ENCODE measurements at places on chromosomes 3 and 15.

- DNase-seq, result no peak
Measured at GRCh38 chr3:142977399-142977728, 13.9 kb upstream of the PAQR9 start.

DNA sequence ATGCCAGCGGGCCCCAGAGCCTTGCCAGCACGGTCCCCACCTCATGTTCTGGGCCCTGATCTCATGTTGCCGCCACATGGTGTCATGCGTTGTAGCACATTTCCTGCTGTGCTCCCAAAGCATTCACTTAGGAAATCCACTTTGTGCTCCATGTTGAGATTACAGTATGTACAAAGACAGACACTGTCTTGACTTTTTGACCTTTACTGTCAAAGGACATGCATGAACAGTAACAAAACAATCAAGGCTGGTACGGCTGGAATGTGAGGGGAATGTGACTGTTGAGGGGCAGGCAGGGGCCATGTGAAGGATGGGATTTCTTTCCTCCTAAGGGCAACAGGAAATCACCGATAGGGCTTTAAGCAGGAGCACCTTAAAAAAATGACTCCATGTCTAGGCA is 53.3 kb upstream of the RPL32 start:
- no peak for DNase-seq

DNA sequence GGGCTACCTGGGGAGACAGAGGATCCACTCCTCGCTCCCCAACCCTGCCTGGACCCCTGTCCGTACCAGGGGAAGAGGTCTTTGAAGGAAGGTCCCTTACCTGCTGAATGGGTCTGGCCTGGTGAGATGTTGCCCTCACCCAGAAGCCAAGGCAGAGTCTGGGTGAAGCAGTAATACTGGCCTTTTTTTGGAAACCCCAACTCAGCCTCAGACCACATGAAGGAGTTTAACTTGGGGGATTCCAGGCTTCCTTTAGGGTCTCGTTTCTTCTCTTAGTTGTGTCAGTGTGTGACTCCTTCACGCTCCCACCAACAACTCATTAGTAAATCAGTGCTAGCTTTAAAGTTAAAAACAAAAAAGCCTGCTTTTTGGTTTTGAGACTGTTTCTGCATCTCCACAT is 45.6 kb downstream of the RTP1 start:
- DNase-seq, result no peak

DNA sequence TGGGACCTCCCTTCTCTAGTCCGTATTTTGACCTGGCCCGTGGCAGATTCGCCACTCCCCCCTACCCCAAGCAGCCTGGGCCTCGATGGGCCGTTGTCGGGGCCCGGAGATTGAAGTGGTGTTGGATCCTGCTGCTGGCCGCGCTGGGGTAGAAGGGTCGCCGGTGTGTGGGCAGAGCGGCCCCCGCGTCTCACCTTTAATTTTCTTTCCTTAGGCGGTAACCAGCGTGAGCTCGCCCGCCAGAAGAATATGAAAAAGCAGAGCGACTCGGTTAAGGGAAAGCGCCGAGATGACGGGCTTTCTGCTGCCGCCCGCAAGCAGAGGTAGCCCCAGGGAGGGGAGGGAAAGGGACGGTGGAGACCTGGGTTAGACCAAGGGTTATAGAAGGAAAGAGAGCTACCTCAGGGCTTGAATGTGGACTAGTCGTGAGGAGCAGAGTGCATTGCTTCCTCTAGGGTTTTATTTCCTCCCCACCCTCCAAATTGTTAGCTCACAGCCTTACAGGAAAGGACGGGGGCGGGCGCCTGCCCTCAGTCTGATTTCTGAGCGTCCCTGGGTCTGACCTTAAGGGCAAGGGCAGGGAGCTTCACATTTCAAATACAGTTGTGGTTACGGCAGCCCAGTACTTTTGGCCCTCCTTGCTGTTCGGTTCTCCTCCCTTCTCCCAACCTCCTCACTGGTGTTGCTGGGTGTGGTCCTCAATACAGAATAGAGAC is 799 bp downstream of the SERF2 start:
- no peak for DNase-seq

DNA sequence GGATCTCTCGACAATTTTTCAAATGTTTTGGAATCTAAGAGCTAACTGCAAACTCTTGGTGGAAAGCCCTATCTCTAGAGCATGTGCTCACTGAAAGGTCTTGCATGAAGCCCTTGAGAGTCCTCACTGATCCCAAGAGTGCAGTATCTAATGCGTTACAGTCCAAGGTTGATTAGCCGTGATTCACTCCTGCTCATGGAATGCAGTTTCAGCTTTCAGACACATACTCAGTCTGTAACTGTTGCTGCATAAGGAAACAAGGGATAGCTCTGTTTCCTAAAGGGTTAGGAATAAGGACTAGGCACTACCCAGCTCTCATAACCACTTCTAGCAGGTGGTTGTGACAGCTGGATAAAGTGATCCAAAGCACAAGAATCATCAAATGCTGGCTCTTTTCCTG is 687.4 kb upstream of the CFAP20DC start:
- no peak for DNase-seq

DNA sequence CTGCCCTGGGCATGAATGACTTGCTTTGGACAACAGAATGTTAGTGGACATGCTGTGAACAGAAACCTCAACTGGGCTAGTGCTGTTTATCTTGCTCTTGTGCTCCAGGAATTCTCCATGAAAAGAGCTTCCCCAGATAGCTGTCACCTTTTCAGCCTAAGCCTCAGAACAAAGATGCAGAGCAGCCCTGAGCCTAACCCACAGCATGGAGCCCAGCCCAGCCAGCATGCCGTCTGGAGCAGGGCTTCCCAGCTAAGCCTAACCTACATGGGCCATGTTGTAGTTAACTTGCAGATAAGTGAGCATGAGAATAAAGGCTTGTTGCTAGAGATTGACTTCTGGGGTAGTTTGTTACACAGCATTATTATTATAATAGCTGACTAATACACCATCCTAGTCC is 48.9 kb downstream of the SCN5A start:
- DNase-seq, result no peak

DNA sequence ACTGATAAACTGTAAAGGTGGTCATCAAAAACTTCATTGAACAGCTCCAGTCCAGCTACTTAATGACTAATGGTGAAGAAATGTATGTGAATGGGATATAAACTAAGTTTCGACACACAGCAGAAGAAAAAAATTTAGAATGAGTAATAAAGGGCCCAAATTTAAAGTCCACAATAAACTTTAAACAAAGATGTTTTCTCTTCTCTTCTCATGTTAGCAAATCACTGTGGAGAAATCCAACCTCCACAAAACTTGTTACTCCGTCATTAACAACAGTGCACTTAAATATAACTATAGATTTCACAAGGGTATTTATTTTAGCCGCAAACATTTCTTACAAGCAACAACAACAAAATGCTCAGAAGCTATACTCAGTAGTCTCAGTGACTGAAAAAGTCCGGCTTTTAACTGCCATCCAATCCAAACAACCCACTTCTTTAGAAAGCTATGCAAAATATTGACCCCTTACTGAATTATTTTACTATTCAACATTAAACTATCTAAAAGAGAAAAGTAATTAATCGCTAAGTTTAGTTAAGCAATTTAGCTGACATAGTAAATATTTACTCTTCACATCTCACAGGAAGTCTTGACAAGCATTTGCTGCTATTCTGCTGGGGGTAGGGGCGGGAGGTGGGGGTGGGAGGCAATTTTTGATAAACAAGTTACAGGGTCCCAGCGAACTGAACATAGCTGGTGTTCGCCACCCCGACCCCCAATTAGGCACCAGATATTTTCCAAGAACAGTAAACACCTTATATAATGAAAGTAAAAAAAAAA is 2.4 kb downstream of the IGF2BP2 start:
- no peak for DNase-seq

- no peak for DNase-seq
Measured at GRCh38 chr15:35120173-35120572, 35.1 kb upstream of the NANOGP8 start.

GRCh38 chr3:184724699-184725098 is 12.8 kb upstream of the MAGEF1 start:
- peak; percentile 36 for DNase-seq

DNA sequence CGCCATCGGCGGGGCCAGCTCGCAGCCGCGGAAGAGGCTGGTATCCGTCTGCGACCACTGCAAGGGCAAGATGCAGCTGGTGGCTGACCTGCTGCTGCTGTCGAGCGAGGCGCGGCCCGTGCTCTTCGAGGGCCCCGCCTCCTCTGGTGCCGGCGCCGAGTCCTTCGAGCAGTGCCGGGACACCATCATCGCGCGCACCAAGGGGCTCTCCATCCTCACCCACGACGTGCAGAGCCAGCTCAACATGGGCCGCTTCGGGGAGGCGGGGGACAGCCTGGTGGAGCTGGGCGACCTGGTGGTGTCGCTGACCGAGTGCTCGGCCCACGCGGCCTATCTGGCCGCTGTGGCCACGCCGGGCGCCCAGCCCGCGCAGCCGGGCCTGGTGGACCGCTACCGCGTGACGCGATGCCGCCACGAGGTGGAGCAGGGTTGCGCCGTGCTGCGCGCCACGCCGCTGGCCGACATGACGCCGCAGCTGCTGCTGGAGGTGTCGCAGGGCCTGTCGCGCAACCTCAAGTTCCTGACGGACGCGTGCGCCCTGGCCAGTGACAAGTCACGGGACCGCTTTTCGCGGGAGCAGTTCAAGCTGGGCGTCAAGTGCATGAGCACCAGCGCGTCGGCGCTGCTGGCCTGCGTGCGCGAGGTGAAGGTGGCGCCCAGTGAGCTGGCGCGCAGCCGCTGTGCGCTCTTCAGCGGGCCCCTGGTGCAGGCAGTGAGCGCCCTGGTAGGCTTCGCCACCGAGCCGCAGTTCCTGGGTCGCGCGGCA is 1.8 kb downstream of the TLNRD1 start:
- no peak for DNase-seq

- no peak for DNase-seq
Measured at GRCh38 chr3:51879937-51880336, 4.5 kb upstream of the IQCF5 start.

GRCh38 chr3:172317984-172318383 is 130.3 kb downstream of the GHSR start:
- DNase-seq, result no peak

GRCh38 chr3:173983343-173983742 is 585.8 kb downstream of the NLGN1 start:
- DNase-seq, result no peak

- peak; percentile 50 for DNase-seq
Measured at GRCh38 chr15:68412218-68412617, 19.7 kb downstream of the ITGA11 start.

DNA sequence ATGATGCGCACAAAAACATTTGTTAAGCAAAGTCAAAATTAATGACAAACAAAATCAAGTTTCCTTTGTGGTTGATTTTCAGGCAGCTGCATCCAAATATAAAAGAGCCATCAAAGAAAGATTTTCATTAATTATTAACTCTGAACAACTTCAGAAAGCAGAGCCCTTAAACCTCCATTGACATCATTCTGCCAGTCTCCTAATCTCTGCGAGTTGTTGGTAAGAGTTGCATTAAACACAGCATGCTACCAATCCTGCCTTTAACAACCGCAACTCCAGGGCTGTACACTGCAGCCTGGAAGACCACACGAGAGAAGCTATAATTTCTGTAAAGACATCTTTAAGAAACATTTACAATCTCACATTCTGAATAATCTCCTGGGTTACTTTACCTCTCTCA is 204.6 kb downstream of the NR2F2 start:
- no peak for DNase-seq

- no peak for DNase-seq
Measured at GRCh38 chr15:31333119-31333518, 6.5 kb downstream of the KLF13 start.

GRCh38 chr3:45683417-45684326 is 5.5 kb upstream of the SACM1L start:
- DNase-seq, result no peak

- DNase-seq, result no peak
Measured at GRCh38 chr15:38195191-38195901, 57.3 kb upstream of the SPRED1 start.

DNA sequence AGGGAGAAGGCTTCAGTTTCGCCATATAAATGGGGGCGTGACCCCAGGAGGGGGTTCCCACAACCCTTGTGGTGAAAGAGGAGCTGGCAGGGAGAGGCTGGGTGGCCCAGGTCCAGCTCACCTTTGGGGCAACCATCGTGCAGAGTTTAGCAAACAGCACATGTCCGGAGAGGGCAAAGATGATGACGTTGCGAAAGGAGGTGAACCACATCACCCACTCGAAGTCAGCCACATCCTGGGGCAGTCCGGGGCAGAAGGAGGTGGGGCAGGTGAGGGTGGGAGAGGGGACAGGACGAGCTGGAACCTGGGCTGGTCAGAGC is 3.7 kb downstream of the HHATL start:
- DNase-seq, result peak; percentile 57

GRCh38 chr15:35618260-35619188 is 72.6 kb upstream of the DPH6 start:
- DNase-seq, result no peak

GRCh38 chr3:23822559-23822958 is 16.8 kb downstream of the UBE2E1 start:
- DNase-seq, result no peak

DNA sequence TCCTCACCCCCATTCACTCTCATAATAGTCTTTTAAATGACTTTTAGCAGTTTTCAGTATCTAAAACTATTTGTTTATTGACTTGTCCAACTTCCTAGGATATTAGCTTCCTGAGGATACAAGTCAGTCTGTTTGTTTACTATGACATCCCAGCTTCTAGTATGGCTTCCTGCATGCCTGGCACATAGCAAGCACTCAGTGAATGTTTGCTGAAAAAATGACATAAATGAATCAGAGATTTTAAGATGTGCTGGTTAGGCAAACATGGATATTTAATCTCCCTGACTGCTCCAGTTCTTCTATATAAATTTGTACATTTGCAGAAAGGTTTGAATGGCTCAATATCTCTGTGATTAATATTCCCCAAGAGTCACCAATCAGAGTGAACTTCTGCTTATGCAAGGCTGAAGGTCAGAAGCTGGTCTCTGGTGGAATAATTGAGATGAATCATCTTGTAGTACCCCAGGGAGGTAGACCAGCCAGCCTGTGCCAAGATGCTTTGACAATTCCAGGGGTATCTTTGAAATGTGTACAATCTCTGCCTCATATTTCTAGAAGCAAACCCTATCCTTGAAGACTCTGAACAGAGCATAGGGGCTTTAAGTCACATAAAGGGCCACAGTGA is 219.0 kb upstream of the LMCD1 start:
- no peak for DNase-seq

Measured in type B pancreatic cell (in vitro differentiated cells).